A549 treated with dexamethasone at 1 μM for 4 hours (cell line): ENCODE measurements at places on chromosomes 5 and 9. TPM values are rescaled to one million over a fixed set of nuclear protein-coding genes. Genes with fewer than 3 reads are reported as not detected.

The ZNF484 gene
- 2.1 to 2.9 TPM (median 2.5 TPM) in 5 replicates for total RNA-seq

The SLC6A3 gene
- 0.74 to 1.5 TPM (median 1.2 TPM) in 5 replicates for total RNA-seq

The SLC28A3 gene
- total RNA-seq: 0.02 TPM in 1 of 5 replicates, not detected in the others

The PCDHAC1 gene
- 1.5 to 2.7 TPM (median 2.2 TPM) in 5 replicates for total RNA-seq

The IL4 gene
- not detected in 5 replicates for total RNA-seq

The PELO gene
- 14.9 to 17.7 TPM (median 17.1 TPM) in 5 replicates for total RNA-seq

The FCN2 gene
- total RNA-seq: not detected in 5 replicates
